ENCODE measurements at places on chromosomes 11 and 22. TPM values are rescaled to one million over a fixed set of nuclear protein-coding genes. Genes with fewer than 3 reads are reported as not detected.

- DNase-seq, result peak; percentile 53
Observed at GRCh38 chr11:102733232-102733875, 8.6 kb upstream of the MMP8 start.

- peak; percentile 59 for DNase-seq
Observed at GRCh38 chr11:33266393-33267215, 9.4 kb downstream of the HIPK3 start.

DNA sequence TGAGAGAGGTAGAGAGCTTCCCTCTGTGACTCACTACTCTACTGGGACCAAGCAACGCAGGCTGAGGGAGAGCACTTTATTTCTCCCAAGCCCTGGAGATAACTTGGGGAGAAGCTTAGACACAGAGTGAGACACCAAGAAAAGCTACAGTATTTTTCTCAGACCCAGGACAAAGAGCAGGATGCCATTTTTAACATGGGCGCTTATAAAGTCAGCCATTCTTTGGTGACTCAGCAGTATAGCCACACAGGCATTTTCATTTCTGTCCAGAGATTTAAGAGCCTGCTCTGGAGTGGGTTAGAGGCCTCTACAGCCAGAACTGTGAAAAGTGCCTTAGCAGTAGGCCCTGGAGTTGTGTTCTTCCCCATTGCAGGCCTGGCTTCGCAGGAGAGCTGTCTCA is 55.0 kb upstream of the GLYAT start:
- no peak for DNase-seq

- no peak for DNase-seq
Observed at GRCh38 chr11:125202362-125202880, 37.9 kb downstream of the PKNOX2 start.

DNA sequence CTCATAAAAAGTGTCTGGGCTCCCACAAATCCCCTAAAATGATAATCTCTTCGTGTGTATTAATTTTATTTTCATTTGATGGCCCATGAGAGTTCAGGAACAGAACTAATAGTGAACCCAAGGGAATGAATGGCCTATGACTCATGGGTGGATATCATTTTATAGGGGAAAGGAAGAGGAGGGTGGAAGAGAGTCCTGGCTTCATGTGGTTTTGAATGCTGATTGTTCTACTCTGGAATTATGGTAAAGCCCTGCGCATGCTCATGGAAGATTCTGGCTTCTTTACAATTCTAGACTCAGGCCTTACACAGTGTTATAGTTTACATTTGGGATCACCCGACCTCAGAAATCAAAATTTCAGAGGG is 35.2 kb downstream of the MAML2 start:
- DNase-seq, result no peak

GRCh38 chr11:76524919-76525318 is 80.1 kb downstream of the EMSY start:
- no peak for DNase-seq

DNA sequence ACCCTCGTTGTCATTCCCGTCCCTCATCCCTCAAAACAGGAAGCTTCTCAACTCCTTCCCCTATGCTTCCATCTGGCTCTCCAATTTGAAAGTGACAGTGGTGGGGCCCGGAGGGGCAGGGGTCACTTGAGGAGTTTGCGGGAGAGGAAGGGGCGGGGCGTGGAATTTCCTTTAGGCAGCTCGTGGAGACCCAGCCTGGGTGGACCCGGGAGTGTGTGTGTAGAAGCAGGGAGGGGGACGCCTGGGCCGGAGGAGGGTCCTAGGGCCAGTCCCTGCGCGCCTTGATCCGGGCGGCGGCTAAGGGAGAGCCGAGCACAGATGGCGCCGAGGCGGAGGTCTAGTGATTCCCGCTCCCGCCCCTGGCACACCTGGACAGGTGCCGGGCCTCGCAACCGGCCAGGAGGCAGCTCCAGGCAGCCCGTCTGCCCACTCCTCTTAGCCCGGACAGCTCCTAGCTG is 7.8 kb upstream of the PAX6 start:
- no peak for DNase-seq

GRCh38 chr22:46905415-46905814 is 143.0 kb downstream of the TBC1D22A start:
- DNase-seq, result peak; percentile 12

DNA sequence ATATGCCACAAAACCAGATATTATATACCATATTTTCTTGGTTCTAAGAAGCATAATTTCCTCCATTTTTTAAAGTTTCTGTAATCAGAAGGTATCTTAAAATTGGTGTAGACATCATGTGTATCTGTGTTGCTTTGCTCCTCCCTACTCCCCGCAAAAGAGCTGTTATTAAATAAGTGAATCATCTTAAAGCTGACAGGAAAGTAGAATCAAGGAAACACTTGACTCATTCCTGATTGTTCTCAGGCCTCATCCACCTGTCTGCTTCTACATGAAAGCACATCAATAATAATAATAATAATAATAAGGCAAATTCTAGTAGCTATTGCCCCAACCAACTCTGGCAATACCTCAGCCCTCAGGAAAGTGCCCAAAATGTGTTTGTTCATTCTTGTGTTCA is 26.2 kb upstream of the GUCY1A2 start:
- no peak for DNase-seq

DNA sequence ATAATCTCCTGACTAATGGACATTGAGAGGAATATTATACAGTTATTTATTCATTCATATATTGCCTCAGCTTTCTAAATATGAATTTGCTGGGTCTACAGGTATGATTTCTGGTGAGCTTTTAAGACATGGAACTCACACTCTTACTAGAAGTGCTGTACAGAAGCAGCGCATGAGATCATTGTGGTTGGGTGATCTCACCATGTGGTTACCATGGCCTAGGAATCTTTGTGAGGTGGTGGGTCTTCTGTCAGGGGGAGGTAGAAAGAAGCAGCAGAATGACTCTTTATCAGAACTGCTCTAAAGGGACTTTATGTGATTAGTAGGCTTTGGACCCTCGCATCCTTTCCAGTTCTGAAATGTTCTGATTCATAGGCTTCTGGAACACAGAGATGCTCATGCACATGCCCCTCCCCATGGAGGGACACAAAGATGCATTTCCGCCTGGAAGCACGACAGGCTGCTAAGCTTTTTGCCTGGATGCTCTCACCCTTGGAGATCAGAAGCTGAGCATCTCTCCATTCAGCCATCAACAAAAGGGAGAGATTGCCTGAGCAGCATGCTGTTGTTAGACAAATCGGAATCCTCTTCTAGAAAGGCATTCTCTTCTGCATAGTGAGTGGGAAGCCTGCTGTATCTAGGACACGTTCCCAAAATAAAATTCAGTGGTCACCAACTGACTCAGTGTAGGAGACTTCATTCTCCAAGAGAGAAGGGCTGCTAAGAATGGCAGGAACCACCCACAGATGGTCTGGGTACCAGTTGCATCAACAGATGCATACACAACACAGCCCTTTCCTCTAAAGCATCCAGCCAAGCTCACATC is 51.3 kb downstream of the KIRREL3 start:
- DNase-seq, result no peak

GRCh38 chr22:36762687-36763260 is 13.1 kb downstream of the IFT27 start:
- no peak for DNase-seq

DNA sequence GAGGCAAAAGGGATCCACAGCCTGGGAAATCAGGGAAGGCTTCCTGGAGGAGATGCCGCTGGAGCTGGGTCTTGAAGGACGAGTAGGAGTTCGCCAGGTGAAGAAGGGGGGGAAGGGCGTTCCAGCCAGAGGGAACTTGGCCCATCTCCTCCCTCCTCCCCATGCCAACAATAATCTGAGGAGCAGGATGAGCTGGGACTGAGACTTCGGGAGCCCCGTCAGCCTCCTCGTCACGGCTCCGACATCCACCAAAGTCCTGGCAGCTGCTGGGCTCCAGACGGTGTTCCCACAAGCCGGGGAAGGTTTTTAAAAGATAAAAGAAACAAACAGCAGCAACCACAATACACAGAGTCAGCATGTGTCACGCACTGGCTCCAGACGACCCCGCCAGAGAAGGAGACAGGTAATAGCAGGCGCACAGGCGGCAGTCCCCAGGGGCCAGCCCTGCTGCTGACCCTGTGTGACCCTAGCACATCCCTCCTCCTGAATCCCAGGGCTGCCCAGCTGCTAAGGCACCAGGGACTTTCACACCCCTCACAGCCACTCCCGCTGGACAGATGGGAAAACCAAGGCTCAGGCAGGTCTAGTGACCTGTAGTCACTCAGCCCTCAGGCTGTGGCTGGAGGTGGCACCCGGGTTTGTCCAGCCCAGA is 37.3 kb downstream of the NUP50 start:
- no peak for DNase-seq

- no peak for DNase-seq
Observed at GRCh38 chr22:29149841-29150555, 55.7 kb upstream of the EMID1 start.

GRCh38 chr11:24593332-24593731 is 96.5 kb downstream of the LUZP2 start:
- DNase-seq, result no peak

GRCh38 chr11:17387811-17388210 is 648 bp downstream of the KCNJ11 start:
- DNase-seq, result no peak

- DNase-seq, result no peak
Observed at GRCh38 chr11:66231561-66231960, 36.9 kb upstream of the RAB1B start.

DNA sequence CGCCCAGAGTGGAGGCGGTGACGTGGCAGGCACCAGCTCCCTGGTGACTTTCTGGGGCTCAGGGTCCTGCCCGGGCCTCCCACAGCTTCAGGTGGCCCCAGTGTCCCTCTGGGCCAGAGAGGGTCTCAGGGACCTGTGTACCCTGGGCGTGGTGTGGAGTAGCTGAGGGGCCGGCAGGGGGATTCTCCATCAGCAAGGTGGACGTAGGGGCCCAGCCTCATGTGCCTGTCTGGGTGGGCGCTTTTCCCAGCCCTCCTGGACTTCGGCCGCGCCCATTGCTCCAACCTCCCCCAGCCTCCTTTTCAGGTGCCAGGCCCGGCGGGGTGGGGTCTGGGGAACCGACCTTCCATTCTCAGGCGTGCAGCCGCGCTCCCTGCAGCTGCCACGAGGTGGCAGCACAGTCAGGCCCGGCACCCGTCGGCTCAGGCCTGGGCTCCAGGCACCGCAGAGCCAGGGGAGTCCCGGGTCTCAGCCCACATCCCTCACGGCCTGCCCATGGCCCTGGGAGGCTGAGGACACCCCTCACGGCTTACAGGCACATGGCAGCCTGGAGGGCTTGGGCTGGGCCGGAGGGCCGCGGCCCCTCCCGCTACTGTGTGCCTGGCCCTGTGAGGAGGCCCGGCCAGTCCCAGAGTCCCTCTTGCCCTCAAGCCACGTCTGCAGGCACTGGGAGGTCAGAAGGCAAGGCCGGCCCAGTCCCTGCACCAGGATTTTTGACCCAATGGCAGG is 19.9 kb upstream of the MUC5B start:
- DNase-seq, result peak; percentile 38

DNA sequence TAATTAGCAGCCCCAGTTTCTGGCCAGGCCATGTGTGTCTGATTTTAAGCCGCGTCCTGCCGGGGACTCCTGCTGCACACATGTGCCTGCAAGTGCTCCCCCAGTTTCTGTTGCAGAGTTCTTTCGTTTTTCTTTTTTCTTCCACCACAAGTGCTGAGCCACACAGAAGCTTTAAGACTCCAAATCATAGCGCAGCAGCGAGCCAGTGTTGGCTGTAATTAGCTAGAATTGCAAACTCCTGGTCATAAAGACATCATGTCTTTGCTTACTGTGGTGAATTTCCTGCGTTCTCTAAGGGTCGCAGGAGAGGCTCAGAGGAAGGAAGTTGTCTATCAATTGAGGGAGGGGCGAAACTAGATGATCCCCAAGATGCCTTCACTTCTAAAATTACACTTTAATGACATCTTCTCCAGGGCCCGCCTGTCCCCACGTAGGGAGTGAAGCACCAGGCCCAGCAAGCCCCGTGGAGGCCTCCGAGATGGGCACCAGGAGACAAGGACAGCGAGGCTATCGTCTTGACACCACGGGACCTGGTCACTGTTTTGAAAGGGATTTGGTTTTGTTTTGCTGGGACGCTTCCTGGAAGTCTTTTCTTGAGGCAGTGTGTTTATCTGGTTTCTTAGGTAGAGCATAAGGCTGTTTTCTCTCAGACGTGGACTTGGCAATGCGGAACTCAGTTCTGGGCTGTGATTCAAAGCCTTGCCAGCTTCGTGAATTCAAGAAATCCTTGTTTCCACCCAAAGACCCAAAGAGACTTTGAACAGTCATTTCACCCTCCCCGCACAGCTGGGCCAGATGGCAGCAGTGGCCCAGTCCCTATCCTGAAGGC is 71.8 kb downstream of the UBASH3B start:
- DNase-seq, result no peak

GRCh38 chr11:102112509-102112821 is 2.2 kb downstream of the YAP1 start:
- DNase-seq, result no peak

- no peak for DNase-seq
Observed at GRCh38 chr11:128357073-128357472, 230.3 kb downstream of the ETS1 start.

The UPK3A gene
- not detected for total RNA-seq

The CSF2RB gene
- total RNA-seq, result 10.0 TPM

The CHST1 gene
- total RNA-seq, result 8.4 TPM

The DERL3 gene
- total RNA-seq, result 0.47 TPM

The ENDOD1 gene
- total RNA-seq, result 34.3 TPM

The TECTA gene
- total RNA-seq, result 1.1 TPM

The ATXN10 gene
- total RNA-seq, result 80.9 TPM

The TP53AIP1 gene
- not detected for total RNA-seq

The KCNE3 gene
- 10.1 TPM for total RNA-seq

The AP5B1 gene
- total RNA-seq, result 32.6 TPM

The OR56A1 gene
- not detected for total RNA-seq

All from omental fat pad (tissue), 4 donors.